Tibial nerve (tissue), 4 donors: ENCODE measurements at places on chromosomes 3 and 15. TPM values are rescaled to one million over a fixed set of nuclear protein-coding genes. Genes with fewer than 3 reads are reported as not detected.

C3orf62 gene
- 2.6 TPM for total RNA-seq

FGD5 gene
- 33.3 TPM for total RNA-seq

GRCh38 chr3:4270720-4271119 is 32.4 kb upstream of the SETMAR start:
- DNase-seq, result no peak

DNA sequence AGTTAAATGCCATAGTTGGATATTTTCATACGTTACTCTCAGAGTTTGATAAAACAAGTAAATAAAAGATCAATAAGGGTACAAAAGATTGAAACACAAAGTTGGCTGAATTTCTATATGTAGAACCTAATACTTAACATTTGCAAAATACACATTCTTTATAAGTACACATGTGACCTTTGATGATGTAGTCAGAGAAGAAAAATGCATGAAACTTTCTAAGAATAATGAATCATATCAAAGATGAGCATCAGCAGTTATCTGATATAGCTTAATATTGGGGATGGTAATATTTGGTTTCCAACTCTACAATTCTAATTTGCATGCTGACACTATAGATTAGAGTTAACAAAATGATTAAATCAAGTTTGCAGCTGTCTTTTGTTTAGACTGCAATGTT is 188.0 kb upstream of the TGFBR2 start:
- DNase-seq, result no peak

DNA sequence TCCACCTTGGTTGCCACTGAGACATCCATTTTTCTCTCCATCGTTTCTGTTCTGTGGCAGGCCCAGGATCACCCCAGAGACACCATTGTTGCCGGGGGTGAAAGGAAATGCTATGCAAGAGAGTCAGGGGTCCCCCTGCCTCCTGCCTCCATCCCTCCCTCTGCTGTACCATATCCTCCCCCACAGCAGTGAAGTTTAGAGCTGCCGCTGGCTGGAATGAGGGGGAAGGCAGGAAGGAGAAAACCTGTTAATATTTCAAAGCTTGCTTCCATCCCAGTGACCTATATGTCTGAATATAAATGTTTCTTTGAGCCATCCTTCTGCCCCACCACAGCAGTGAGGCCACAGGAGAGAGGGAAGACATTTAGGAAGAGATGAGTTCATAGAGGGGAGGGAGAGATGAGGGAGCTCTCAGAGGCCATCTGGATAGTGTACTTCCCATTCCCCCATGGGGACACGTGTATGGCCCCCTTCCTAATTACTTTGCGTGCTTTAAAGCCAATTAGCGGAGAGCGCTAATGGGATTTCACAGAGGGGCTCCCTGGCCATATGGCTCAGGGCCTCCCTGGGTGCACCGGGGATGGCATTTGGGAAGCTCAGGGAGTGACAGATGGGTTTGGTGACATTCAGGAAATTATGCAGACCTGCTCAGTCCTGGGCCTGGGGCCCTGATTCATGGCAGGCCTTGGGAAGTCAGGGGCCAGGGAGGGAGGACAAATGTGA is 40.4 kb upstream of the CHRNB4 start:
- DNase-seq, result no peak

DNA sequence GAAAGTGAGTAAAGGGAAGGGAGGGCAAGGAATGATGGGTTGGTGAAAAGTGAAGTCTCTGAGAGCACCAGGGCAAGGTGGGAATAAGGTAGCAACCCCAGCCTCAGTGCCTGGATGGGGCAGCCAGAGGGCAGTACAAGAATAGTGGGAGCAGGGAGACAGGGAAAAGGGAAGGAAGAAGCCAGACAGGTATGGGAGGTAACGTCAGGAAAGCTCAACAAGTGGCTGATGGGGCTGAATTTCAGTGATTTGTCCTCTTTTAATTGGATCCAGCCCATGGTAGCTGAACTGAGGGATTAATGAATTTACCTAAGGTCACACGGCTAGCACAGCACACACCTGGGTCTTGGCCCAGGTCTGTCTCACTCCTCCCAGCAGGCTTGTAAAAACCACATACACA is 12.6 kb downstream of the RORA start:
- DNase-seq, result no peak

GRCh38 chr3:36600404-36600803 is 163.9 kb downstream of the DCLK3 start:
- DNase-seq, result no peak

GRCh38 chr3:158350971-158351370 is 220.0 kb upstream of the MLF1 start:
- DNase-seq, result no peak

GRCh38 chr15:76059320-76060117 is at the start of gene TMEM266:
Gene TMEM266, plus strand, starts transcription at chr15:76059985. Its CDS starts 74,279 bp downstream, at chr15:76134264.
- DNase-seq, result no peak

GRCh38 chr15:40343512-40343911 is 2.8 kb upstream of the CCDC9B start:
- no peak for DNase-seq

- DNase-seq, result no peak
Measured at GRCh38 chr3:78706906-78707523, 1060.8 kb downstream of the ROBO1 start.
